ENCODE measurements at places on chromosomes 11 and 22. TPM values are rescaled to one million over a fixed set of nuclear protein-coding genes. Genes with fewer than 3 reads are reported as not detected.

Gene CCDC89
- not detected for total RNA-seq

DNA sequence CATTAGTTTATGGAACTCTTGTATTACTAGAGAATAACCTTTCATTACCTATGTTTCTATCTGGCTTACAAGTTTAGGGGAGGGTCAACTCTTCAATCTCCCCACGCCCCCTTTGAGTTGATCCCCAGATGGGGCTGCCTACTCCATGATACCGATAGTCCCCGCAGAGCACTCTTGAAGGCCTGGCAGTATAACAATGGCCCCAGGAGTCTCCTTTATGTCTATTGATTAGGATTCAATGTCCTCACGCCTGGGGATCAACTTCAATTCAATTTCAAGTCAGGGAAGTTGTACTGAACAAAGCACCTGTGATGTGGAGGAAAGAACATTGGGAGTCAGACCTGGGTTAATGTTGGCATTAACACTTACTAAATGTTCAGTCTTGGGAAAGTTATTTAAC lies 520.2 kb downstream of the METTL15 start:
- peak overlapping the region; percentile 5 for H3K4me3 ChIP-seq
- peaks cover 23% of the 10 kb centered on the region for H3K4me1 ChIP-seq
- H3K27me3 ChIP-seq, result peaks cover 95% of the 10 kb centered on the region

Gene HDHD5
- 114 TPM for total RNA-seq

GRCh38 chr11:46718155-46719019 lies 626 bp upstream of the F2 start:
- DNase-seq, result no peak
- H3K4me3 ChIP-seq, result no peak overlapping the region
- H3K4me1 ChIP-seq, result peaks cover 2% of the 10 kb centered on the region

Gene HSPB2
- 0.55 TPM for total RNA-seq

DNA sequence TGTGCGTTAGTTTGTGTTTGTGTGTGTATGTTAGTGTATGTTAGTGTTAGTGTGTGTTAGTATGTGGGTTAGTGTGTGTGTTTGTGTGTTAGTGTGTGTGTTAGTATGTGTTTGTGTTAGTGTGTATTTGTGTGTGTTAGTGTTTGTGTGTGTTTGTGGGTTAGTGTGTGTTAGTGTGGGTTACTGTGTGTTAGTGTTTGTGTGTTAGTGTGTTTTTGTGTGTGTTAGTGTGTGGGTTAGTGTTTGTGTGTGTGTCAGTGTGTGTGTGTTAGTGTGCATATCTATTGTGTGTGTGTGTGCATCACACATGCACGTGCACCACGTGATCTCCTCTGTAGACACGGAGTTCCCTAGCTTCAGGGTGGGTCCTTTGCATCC lies 115.4 kb downstream of the KCNQ1OT1 start:
- H3K27me3 ChIP-seq, result peaks cover 59% of the 10 kb centered on the region
- H3K4me3 ChIP-seq, result no peak overlapping the region
- DNase-seq, result no peak
- H3K27ac ChIP-seq, result no peak overlapping the region
- no peaks in the 10 kb centered on the region for H3K4me1 ChIP-seq
- no peaks in the 10 kb centered on the region for H3K36me3 ChIP-seq
